Non-pigmented ciliary epithelial cell (primary cell): ENCODE measurements at places on chromosomes 3 and 15.
A peak's percentile ranks its signal among the peaks of the same experiment; 100 is the strongest.

- no peak for DNase-seq
These were observed 14.6 kb downstream of the PCNP start for GRCh38 chr3:101588616-101589015.

GRCh38 chr3:105730801-105731354 is 137.9 kb downstream of the CBLB start:
- no peak for DNase-seq

DNA sequence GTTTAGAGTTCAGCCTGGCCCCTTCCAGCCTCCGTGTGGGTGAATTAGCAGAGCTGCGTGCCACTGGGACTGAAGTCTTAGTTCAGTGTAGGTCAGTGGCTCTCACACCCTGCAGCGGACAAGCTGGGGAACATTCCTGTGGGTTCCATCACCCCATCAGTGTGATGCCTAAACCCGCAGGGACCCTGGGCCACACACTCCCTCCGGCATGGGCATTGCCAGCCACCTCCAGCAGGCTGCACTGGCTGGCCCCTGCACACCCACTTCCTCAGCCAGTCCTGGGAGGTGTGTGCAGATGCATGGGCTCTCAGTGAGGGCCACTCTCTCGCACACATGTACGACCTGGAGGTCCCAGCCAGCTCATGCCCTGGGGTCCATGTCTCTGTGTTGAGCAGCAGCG is 32.1 kb upstream of the TOPBP1 start:
- DNase-seq, result no peak

DNA sequence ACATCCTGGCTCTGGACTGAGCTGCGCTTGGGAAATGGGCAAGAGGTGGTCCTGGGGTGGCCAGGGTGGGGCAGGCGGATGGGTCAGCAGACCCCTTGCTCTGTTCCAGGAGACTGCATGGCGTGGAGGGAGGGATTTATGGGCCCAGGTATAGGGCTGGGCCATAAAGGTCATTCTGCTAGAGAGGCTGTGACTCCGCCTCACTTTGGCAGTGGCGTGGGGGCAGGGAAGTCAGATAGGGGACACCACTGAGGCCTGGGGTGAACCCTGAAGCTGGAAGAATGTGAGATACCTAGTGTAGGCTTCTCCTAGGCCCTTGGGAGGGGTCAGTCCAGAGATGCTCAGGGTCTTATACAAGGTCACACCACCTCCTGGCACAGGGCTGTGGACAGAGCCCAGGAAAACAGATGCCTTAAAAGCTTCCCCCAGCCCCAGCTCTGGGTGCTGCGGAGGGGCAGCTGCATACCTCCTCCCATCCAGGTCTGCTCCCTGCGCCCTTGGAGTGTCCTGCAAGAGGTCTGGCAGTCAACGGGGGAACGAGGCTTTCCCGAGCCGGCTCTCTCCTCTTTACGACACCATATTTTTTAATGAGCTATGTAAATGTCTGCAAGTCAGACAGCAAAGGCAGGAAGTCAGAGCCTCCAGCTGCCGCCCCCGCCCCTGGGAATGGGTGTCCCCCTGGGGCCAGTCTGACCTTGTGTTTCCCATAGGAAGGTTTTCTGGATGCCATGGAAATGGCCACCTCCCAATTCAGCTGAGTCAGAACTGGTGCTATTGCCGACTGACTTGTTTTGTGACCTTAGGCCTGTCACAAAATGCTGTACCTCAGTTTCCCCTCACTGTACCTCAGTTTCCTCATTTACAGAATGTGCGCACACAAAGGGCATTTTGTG is 26.3 kb downstream of the LINGO1 start:
- no peak for DNase-seq

DNA sequence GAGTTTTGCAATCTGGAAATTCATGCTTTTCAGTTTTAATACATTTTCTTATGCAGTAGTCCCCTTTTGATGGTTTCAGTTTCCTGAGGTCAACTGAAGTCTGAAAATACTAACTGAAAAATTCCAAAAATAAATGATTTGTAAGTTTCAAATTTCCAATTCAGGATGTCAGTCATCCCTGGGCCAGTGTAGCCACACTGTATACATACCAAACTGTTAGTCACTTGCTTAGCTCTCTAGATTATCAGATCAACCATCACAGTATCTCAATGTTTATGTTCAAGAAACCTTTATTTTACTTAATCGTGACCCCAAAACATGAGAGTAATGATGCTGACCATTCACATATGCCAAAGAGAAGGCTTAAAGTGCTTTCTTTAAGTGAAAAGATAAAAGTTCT is 715.5 kb downstream of the GBE1 start:
- DNase-seq, result peak; percentile 14

DNA sequence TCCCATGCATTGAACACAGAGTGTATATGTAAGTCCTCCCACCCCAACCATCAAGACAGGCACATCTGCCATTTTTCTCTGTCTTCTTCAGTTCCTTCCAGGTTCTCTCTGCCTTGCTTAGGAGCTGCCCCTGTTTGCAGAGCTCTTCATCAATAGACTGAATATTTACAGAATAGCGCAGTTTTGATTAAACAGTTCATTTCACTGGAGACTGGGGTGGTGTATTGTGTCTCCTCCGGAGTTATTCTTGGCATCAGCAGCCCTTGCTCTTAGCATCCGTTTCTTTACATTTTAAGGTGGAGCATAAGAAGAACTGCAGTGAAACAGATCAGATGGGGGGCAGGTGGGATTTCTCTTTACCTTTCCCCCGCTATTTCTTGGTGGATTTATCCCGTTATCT is 87.7 kb downstream of the LIPC start:
- DNase-seq, result no peak

GRCh38 chr15:42876224-42876623 is 44.4 kb downstream of the TTBK2 start:
- DNase-seq, result no peak

GRCh38 chr3:16300881-16301359 is 35.9 kb downstream of the OXNAD1 start:
- no peak for DNase-seq

- no peak for DNase-seq
These were observed 3.0 kb upstream of the MEX3B start for GRCh38 chr15:82048811-82049210.
